Stimulated activated CD8-positive, alpha-beta memory T cell treated with anti-CD3 and anti-CD28 coated beads, Interleukin-4, amount 100 ng/mL, for 4 hours (primary cell): ENCODE measurements at places on chromosomes 5 and 9.

- no peak for DNase-seq
Observed at GRCh38 chr5:165325221-165325620, 1819.8 kb downstream of the MAT2B start.

DNA sequence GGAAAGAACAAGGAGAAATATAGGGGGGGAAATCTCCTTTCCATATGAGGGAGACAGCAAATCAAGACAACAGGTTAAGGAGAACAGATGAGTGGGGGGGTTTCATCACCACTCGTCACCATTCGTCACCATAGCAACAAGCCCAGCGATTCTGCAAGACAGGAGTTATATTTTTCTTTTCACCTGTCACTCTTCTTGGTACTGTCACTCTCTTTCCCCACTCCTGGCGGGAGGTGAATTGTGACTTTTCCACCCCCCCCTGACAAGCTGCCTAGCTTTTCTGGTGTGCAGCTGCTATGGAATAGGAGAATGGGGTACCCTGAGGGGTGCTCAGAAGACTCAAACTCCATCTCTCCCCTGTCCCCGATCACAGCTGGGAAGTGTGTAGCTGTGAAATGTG lies 239.9 kb downstream of the FAM114A2 start:
- DNase-seq, result no peak

- no peak for DNase-seq
Observed at GRCh38 chr5:115583474-115583873, 18.8 kb downstream of the TICAM2 start.

GRCh38 chr9:22116758-22117157 lies 107.7 kb upstream of the CDKN2B start:
- DNase-seq, result no peak

DNA sequence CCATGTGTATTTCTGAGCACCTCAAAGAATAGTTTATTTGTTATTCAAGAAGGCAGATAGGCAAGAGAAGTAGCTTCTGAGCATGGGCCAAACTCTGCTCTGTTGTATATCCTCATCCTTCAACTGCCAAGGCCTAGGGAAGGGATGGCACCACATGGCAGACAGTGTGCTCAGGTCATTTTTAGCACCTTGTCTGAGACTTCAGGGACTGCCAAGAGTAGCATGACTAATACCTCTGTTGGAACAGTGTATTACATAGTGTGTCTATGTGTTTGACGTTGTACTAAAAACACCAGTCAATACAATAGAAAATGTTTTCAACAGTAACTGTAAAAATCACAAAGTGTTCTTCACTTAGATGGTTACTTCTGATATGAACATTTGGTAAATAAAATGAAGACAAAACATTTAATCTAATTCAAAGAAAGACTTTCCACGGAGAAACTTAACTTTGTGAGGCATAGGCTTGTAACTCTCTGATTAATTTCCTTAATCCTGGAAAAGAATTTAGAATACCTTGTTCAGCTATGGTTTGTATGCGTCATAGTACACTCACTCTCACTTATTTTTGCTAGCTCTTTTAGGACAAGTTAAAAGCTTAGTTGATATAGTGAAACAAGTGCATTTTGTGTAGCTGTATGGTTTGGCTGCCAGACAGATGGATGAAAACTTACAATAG lies 318.4 kb upstream of the RIOK2 start:
- DNase-seq, result no peak

GRCh38 chr9:130330202-130330862 lies 64.8 kb downstream of the HMCN2 start:
- DNase-seq, result no peak

DNA sequence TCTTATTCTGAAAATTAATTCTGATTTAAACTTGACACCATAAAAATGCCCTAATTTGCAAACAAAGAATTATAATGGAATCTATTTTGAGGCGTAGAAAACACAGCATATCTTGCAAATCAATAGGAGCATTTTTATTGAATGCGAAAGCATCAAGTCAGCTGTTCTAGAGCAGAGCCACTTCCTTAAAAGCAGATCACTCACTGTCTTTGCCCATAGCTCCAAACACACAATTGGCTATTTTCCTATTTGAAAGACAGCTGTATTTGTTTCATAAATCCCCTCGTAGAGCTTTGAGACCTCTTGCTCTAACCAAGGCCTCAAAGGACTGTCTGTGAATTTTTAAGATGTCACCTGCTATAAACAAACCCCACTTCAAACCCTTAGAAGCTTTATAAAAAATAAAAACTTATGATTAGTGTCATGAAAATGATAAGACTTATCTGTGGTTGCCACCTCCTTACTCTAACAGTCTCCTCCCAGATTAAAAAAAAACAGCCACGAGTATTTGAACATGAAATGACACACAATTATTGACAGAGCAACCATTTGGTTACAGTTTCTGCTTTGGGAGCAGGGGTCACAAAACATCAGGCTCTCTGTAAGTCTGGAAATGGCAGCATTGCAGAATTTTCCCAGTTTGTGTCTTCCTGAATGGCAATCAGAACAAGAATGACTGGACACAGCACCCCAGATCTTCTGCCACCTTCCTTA lies 75.6 kb upstream of the RASEF start:
- DNase-seq, result no peak

DNA sequence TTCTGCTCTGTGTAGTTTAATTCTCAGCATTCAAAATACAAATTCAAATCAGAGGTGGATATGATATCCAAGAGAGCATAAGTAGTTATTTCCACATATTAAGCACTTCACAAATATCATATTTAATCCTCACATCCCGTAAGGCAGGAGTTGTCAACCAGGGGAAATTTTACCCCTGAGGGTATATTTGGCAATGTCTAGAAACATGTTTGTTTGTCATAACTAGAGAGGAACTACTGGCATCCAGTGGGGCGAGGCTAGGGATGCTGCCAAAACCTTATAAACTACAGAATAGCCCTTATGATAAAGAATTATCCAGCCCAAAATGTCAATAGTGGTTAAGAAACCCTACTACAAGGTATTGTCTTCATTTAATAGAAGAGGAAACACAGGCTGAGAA lies 619.4 kb downstream of the SLCO4C1 start:
- DNase-seq, result no peak

DNA sequence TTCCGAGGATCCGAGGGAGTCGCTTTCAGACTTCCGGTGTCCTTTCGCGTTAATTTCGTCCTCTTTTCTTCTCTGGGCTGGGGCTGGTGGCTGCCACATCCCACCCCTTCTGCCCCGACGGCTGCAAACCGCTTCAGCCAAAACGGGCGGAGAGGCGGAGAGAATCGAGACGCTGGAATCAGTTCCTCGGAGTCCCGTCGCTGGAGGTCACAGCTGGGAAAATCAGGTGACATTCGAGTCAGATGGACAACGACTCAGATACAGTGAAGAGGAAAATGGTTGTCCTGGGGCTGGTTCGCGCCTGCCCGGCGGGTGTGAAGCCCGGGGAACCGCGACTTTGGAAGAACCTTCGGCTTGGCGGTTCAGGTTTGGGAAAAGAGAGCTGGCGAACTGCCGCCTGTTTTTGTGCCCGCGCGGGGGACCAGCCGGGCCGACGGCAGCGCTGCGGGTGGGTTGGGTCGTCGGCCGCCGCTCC lies 8.9 kb upstream of the NKX2-5 start:
- DNase-seq, result no peak

- no peak for DNase-seq
Observed at GRCh38 chr9:97440160-97440559, 28.3 kb downstream of the TDRD7 start.

DNA sequence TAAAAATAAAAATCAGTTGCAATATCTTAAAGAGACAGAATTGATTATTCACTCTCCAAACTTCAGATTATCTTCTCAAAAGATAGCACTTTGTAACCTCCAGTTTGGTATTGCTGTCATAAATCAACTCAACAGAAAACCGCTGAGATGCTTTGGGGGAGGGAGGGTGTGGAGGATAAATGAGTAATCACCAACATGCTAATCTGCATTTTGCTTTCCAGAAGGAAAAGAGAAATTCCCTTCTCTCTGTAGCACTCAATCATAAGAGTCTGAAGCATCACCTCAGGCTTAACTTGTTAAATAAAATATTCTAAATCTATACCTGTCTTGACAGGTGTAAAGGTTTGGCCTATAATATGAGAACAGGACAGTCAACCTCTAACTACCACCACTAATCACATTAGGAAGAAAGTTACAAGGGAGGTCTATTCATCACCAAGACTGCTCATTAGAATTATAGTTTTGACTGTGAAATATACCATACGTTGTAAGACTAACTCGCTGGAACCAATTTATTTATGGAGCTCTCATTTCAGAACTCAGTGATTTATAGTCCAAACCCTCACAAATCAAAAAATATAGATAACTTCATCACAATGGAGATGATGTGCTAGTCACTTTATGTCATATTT lies 89.0 kb downstream of the PIK3R1 start:
- DNase-seq, result no peak

GRCh38 chr5:41093803-41094202 lies 22.7 kb upstream of the MROH2B start:
- DNase-seq, result no peak

GRCh38 chr5:42760426-42760825 lies 3.8 kb downstream of the CCDC152 start:
- DNase-seq, result no peak

GRCh38 chr9:94110821-94111252 lies 26.6 kb downstream of the PTPDC1 start:
- DNase-seq, result no peak

GRCh38 chr5:157523976-157524375 lies 51.6 kb downstream of the ADAM19 start:
- DNase-seq, result no peak

DNA sequence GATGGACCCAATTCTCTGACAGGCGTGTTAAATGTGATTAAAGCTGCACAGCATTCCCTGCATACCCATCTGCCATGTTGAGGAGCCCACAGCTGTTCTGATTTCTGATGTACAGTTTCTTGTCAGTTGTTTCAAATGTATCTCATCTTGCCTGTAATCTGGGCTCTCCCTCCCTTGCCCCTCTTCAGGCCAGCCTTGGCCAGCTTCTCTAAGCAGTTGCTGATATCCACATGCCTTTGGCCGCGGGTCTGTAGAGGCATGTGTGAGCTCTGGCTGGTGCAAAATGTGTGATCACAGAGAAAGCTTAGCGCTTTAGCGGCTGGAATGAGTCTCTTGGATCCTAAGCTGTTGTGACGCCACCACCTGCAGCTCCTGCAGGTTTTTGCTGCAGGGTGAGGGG lies 332.0 kb downstream of the MLLT3 start:
- DNase-seq, result no peak

GRCh38 chr5:60578315-60578714 lies 121.7 kb downstream of the DEPDC1B start:
- DNase-seq, result no peak
